A172 (cell line): ENCODE measurements at places on chromosomes 7 and 10.

DNA sequence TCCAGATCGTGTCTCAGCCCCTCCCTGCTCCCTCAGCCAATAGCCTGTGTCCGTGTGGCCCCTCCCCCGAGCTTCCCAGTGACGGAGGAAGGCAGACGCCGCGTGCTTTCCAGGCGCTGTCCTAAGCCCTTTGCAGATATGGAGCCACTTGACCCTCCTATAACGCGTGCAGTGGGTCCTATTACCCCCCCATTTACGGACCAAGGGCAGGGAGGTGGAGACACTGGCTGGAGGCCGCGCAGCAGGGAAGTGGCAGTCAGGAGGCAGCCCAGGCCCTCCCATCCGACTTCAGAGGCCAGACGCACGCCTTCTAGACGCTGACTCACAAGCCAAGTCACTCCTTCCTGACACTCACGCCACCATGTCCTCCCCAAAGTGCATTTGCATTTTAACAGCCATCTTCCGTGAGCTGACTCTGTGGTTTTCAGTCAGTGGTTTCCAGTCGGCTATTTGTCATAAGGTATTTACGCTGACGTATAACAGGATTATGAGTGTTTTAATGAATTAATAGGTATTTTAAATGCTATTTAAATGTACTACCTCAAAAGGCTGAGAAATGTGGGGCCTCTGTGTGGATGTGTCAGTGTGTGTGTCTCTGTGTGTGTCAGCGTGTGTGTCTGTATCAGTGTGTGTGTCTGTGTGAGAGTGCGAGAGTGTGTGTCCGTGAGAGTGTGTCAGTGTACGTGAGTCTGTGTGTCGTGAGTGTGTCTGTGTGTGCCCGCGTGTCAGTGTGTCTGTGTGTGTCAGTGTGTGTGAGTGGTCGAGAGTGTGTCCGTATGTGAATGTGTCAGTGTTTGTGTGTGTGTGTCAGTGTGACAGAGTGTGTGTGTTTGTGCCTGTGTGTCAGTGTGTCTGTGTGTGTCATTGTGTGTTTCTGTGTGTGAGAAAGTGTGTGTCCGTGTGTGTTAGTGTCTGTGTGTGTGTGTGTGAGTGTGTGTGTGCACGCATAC lies 92.0 kb upstream of the INSIG1 start:
- peak; percentile 98 for DNase-seq

DNA sequence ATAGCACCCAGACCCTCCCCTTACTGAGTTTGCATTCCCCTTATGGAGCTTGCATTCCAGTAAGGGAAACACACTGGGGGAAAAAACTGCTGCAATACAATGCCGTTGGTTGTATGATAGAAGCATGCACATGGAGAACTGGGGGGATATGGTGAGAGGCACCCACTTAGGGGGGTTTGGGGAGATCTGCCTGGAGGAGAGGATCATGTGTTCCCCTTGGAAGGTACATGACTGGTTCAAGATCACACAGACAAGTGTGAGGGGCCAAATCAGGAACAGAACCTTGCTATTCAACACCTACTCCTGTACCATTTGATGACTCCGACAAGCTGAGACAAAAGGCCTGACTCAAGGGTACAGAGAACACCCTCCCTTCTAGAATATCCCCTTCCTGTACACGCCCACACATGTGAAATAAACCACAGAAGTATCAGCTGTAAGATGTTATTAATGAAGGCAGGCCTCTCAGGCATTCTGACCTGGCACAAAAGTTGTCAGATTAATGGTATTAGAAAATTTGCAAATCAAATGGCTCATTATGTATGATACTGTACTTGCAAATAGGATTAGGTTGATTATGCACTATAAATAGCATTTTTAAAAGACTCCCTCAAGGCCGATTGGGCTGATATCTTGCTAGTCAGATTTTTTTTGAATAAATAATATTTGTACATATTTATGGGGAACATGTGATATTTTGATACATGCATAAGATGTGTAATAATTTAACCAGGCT lies 122.2 kb downstream of the NPY start:
- DNase-seq, result no peak

DNA sequence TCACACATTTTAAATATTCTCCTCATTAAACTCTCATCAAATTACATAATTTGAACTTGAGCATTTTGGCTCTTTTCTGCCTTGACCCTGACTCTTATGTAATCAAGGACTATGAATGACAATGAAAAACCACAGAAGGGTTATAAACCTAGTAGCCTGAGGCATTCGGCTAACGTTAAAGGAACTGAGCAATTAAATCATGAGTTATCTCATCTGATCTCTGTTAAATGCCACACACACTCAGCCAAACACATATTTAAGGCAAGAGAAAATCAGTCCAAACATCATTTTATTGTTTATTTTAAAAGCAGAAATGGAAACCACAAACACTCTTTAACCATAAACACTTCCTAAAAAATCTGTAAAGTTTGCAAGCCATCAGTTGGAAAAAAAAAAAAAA lies 204.3 kb downstream of the DGKI start:
- peak; percentile 82 for DNase-seq

GRCh38 chr10:110746254-110746826 lies 102.2 kb downstream of the RBM20 start:
- peak; percentile 73 for DNase-seq

DNA sequence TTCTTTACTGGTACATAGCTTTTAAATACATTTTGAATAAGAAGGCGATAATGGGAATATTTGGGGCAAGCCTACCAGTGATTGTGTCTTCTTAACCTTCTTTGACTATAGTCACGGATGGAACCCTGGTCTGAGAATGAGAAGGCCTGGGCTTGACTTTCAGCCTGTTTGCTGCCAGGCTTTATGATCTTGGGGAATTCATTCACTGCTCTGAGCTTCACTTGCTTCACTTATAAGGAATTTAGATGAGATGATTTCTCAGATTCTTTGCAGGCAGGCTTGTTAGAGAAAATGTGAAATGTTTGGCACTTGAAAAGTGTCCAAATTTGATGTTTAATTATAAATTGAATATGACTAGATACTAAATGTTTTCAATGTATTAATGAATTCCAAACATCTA lies 42.5 kb downstream of the NUP205 start:
- DNase-seq, result no peak

GRCh38 chr10:102633287-102633686 lies 11.0 kb upstream of the TRIM8 start:
- peak; percentile 59 for DNase-seq

DNA sequence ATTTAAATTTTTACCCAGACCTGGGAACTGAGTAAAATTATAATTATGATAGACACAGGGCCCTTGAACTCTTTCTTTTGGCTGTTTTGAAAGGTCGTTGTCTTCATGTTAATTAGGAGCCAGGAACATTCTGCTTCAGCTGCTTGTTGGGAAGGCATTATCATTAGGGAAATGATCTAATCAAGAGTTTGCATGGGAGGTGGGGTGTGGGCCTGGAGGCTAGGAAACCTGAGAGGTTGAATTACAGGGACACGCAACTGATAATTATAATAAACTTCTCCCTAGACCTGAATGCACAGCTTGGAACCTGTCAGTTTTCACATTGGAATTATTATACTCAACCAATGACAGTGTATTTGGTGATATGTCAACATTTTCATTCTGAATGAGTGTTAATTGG lies 237.7 kb downstream of the CACNB2 start:
- no peak for DNase-seq

- peak; percentile 30 for DNase-seq
Observed at GRCh38 chr10:52755297-52756062, 17.1 kb downstream of the MBL2 start.

GRCh38 chr7:134470864-134471263 lies 12.0 kb upstream of the AKR1B1 start:
- DNase-seq, result peak; percentile 76

DNA sequence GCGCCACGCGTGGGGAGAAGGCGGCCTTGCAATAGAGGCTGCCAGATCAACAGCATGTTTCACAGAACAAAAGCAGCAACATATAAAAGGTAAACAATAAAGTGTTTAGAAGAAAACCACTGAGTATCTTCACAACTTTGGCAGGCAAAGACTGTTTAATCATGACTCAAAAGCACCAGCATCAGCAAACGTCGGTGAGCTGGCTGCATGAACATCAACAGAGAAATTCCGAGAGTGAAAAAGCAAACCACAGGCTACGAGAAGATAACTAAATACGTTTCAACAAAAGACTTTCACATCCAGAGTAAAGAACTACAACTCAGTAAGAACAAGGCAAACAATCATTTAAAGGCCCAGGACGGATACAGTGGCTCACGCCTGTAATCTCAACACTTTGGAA lies 172.0 kb downstream of the MAD1L1 start:
- DNase-seq, result no peak

DNA sequence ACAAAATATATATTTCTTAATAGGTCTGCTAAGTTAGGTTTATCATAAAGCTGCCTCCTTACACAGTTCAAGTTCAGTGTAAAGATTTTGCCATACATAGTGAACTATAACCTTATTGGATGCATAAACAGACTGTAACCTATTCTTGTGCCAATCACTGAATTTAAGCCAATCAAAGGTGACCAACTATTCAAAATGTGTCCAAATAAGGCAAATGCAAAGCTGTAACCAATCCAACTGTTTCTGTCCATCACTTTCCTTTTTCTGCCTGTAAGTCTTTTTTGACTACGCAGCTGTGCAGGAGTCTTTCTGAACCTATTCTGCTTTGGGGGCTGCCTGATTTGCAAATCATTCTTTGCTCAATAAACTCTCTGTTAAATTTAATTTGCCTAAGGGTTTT lies 11.6 kb upstream of the DNMBP start:
- no peak for DNase-seq

DNA sequence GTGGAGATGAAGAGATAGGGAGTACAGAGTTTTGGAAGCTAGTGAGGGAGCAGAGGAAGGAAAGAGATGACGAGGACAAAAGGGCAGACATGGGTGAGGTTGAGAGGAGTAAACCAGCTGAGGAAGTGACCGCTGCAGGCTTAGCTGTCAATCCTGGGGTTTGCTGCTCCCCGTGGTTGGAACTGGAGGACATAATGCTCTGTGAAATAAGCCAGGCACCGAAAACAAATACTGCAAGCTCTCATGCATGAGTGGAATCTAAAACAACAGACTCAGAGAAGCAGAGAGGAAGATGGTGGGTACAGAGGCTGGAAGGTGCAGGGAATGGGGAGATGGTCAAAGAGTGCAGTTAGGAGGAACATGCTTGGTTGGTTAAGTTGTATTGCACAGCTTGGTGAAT lies 482.2 kb upstream of the C7orf33 start:
- no peak for DNase-seq

DNA sequence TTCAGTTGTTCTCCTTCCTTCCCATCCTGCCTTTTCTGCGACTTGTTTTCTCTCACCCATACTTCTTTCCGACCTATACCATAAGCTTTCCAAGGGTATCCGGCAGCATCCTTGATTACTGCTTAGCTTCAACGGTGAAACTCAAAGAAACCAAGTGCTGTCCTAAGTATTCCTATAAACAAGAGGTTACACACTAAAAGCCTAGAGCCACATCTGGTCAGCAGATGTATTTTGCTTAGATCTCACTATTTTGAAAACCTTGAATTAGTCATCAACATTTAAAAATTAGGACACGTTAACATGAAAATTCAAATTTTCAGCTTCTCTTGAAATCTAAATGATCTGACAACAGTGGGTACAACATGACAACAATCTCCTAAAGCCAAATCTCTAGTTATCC lies 20.0 kb downstream of the ARHGAP21 start:
- DNase-seq, result no peak

DNA sequence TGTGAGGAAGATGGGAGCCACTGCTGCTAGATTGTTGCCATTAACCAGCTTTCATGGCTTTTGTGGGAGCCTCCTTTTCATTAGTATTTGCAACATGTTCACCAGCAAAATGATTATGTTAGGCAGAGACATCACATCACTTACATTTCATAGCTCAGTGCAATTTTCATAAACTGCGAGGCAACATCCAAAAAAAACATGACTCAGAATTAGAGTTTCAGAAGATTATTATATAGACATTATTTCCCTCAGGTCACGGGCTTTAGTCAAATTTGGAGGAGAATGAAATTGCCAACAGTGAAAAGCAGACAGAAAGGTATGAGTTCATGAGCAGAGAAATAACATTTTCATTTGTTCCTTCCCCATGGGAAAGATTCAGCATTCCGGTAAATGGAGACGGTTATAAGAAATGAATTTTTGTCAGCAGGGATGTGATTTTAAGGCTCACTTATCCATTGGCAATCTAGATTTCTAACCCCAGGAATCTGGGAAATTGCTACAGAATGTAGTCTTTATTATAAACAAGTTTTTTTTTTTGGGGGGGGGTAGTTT lies 573.2 kb downstream of the AUTS2 start:
- DNase-seq, result no peak

DNA sequence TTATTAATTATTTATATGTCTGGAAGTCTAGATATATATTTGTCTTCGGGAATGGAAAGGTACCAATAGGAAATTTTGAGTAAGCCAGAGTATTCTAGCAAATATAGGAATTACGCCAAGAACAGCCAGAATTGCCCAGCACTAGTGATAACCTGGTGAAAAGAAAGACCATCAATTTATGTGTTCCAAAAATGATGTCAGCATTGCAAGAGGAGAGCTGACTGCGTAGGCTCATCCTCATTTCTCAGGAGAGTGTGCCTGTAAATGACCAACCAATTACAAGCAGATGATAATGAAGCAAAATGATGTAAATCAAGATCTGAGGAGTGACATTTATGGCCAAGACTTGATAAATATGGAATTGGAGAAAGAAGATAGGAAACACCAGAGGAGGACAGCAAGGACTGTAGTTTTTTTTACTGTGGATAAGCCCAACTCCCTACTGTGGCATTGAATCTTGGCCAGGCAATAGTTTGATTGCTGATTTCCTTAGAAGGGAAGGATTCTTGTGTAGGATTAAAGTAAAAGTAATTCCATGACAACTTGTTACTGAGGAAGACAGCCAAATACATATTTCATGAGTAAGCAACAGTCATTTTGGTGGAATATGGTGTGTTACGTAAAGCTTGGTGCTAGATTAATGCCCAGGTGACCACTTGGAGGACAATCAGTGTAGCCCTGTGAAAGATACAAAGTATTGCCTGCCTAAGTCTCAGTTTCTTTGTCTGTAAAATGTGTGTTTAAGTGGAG lies 590.8 kb downstream of the AUTS2 start:
- DNase-seq, result no peak

DNA sequence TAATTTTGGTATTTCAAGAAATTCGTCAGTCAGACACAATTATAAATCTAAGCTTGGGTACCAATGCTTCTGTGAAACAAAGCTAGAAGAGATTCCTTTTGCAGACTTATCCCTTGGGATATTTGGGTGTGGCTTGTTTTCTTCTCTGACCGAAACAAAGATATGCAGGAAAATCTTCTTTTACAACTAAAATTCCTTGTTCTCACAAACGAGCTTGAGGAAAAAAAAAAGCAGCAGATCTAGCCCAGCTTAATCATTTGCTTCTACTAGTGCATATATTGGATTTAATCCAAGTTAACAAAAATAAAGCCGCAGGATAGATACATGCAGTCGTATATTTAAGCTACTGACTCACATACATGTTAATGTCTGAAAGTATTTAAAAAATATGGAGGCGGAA lies 104.2 kb downstream of the PRTFDC1 start:
- DNase-seq, result no peak

DNA sequence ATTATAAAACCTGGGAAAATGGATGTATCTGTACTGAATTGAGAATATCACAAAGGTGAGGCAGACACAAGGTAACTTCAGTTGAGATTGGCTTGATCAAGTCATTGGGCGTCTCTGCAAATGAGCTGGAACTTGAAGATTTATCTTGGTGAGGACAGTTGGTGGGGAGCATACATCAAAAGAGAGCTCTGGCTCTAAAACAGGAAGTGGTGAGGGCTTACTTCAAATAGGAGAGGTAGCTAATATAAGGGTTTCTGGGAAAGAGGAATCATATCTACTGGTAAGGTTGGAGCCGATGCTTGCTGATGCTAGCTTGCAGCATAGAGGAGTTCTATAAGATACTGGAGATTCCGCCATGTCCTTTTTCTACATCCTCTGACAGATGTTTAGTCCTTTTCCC lies 39.9 kb upstream of the FGL2 start:
- DNase-seq, result no peak
